ENCODE measurements at places on chromosomes 3 and 15.

DNA sequence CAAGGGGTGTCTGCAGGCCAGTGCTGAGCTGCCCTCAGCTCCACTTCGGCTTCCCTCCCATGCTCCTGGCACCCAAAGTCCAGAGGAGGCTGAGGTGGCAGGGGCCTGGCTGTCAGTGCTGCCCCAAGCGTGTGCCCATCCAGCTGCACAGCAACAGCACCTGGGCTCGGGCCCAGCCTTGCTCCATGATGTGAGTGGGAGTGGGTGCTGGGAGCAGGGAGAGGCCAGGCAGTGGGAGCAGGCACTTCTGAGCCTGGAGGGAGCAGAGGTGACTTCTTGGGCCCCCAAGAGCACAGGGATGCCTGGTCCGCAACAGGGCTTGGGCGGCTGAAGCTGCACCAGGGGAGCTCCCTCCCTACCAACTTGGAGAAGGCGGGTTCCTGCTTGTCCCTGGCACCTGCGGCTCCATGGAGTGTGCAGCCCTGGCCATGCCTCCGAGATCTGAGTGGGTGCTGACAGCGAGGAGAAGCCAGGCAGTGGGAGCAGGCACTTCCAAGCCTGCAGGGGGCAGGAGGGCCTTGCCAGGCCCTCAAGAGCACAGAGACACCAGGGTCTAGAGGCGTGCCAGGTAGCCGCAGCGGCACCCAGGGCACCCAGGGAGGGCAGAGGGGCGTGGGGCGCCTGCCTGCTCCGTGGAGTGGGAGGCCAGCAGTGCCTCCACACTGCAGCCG lies 366.7 kb upstream of the SGO1 start:
- no peak for DNase-seq

DNA sequence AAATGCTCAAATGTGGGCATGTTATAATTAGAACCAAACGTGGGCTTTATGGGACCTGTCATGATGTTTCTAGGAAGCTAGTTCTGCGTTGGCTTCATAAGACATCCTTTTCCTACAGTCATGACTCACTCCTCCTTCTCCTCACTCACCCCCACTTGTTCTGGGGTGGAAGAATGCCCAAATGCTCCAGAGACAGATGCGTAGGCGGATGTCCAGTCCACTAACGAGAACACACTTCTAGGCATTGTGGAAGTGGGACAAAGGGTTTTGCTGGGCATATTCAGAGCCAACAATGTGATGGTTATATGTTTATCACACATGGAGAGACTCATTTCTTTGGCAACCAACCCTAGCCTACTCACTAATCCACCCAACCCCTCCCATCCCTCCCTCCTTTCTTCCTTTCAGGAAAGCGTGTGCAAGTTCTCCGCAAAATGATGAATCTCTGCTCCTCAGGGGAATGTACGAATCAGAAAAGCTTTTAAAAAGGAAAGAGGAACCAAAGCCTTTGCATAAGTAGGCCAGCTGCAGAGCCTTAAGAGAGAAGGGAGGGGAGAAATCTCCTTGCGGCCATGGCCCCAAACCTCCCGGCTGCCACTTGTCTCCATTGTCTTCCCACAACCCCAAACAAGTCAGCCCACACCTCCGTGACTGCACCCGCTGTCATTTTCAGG lies 123.0 kb upstream of the SPRED1 start:
- DNase-seq = no peak

DNA sequence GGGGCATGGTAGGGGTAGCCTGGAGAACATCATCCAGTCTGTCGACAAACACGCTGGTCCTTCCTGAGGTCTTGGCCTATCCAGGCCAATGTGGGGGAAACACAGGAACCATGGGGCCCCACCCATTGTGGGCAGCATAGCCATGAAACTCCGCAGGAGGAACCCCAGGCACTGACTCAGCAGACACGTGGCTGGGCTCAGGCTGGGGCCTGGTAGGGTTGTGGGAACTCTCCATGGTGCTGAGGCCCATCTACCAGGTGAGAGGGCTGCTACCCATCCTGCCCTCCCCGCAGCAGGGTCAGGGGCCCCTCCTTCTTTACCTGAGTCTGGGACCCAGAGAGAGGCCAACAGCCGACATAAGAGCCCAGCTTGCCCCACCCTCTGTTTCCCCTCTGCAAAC lies 22.6 kb upstream of the CACNA2D2 start:
- DNase-seq = no peak

- no peak for DNase-seq
Measured at GRCh38 chr15:75366163-75366562, 2.2 kb downstream of the MAN2C1 start.

DNA sequence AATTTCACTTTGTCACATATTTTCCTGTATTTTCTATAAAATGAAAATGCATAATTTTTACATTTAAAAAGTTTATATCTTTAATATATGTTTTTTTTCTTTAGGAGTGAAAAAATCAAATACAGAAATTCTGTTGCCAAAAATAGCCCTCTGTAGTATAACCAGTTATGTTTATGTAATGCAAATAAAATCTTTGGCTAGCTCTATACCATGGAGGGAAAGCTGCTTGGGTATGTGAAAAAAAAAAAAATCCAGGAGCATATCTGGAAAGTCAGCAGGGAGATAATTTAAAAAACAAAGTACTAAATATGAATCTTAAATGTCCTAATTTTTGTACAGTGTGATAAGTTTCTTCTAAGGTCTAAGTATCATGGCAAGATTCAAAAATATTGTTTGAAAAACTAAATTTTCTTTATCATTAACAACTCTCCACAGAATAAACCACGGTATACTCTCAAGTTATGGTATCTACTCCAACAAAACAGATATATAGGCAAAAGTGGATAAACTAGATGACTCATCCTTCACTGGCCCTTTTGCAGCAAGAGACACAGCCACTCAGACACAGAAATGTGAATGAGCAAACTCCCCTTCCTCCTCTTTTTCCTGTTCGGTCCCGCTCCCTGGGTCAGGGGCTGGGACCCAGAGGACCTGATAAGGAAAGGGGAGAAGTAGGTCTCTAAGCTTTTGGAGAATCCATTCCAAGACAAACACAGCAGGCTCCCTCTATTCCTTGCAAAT lies 66.6 kb downstream of the PDZRN3 start:
- no peak for DNase-seq

GRCh38 chr3:180612364-180612763 lies 10.4 kb downstream of the TTC14 start:
- DNase-seq = no peak

DNA sequence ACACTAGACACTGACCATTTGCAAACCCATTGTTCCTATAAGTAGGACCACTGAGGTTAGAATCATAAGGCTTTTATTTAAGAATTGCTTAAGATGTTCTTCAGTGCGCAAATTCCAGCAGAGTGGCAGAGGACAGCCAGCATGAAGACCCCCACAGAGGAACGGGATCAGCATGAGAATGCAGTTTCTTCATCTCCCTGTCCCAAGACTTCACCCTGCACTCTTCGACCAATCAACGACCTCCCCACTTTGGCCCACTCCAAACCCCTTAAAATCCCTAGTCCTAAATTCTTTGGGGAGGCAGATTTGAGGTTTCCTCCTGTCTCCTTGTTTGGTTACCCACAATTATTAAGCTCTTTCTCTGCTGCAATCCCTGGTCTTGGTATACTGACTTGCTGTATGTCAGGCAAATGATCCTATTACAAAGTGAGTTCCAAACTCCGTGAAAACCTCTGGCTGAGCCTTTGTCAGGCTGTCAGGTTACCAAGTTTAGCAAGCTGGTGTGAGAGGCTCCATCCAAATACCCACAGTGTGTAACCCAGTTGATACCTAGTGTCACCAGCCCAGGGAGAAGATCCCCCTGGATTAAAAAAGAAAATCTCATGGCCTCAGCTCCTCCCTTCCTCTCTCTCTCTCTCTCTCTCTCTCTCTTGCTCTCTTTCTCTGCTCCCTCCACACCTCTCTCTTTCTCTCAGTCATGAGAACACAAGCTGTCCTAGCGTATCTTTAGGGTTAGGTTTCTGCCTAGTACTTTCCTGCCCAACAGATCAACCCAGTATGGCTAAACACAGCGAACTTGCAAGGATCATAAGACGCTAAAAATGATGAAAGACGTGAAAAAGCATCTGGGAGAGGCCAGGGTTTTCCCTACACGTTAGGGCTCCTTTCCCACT lies 15.8 kb upstream of the RBSN start:
- DNase-seq = no peak

DNA sequence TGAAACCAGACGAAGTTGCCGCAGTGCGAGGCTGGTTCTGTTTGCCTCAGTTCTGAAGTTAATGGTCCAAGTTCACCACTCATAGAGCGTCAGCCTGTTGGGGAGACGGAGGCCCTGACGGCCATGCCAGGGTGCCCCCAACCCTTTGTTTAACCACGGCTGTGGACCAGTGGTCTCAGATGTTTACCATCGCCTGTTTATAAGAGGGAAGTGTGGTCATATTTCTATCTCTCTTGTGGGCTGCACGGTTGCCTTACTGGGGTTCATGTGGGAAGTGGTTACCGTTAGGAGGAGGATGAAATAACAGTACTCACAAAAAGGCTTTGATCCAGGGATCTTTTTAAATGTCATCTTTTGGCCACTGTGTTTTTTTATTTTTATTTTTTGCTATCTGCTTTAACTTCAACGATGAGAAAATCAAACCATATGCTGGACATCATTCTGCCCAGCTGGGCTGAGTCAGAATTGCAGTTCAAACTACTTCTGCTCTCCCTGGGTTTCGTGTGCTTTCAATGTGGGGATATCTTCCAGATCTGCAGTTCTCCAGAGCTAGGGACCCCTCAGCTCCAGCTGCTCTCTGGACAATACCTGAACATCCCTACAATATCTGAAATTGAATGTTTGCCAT lies 17.8 kb downstream of the SMAD3 start:
- no peak for DNase-seq

DNA sequence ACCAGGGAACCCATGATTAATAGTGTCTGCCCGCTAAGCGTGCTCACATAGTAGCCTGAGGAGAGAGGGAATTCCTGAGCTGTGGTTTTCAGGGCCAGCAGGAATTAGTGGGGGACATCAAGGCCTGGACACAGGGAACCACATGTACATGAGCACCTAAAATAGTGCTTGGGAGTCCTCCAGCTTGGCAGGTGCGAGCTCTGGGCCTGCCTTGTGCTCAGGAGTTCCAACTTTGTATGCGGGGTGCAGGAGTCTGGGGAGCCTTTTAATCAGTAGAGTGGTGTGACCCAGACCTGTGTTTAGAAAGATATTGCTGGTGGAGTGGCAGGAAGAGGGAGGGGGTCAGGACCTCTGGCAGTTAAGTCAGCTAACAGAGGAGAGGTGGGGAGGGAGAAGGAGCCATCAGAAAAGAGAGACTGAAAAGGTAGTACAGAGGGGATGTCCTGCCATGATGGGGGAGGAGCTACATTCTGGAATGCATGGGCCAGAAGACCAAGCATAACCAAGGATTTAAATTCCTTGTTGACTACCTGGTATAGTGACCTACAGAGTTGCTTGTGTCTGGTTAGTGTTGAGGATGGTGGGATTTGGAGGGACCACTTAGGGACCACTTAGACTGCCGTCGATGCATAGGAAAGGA lies 1.9 kb downstream of the DAG1 start:
- no peak for DNase-seq

DNA sequence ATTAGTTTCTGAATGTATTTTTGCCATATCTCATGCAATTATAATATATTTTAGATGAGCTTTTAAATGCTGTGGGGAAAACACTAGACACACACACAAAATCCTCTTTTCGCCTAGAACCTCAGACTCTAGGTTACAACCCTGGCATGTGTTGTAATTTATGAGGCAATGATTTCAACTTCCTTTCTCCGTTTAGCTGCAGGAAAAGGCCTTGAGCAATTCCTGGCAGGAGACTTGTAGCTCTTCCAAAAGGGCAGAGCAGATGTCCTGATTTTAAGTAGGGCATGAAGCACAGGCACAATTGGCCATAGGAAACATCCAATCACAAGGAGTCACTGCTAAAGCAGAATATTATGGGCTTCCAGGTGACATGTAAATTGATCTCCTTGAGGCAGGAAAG lies 82.0 kb downstream of the GPR156 start:
- peak; percentile 81 for DNase-seq

- peak; percentile 26 for DNase-seq
Measured at GRCh38 chr3:139518926-139519842, 20.4 kb downstream of the RBP1 start.

DNA sequence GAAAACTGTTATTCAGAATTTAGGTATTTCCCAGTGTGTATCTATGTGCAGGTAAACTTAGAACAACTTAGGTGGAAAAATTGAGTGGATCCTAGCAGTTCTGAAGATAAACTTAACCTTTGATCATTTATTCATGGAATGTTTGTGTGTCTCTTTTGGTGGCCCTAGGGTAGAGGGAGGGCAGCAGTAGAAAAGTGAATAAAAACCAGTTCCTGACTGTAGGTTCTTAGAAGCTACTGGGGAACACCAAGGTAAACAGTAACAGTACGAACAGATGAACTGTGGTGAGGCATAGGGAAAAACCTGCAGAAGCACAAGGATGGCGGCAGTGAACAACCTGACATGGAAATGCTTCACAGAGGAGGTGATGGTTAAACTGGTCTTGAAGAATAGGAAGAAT lies 2.5 kb downstream of the SNRK start:
- DNase-seq = no peak

DNA sequence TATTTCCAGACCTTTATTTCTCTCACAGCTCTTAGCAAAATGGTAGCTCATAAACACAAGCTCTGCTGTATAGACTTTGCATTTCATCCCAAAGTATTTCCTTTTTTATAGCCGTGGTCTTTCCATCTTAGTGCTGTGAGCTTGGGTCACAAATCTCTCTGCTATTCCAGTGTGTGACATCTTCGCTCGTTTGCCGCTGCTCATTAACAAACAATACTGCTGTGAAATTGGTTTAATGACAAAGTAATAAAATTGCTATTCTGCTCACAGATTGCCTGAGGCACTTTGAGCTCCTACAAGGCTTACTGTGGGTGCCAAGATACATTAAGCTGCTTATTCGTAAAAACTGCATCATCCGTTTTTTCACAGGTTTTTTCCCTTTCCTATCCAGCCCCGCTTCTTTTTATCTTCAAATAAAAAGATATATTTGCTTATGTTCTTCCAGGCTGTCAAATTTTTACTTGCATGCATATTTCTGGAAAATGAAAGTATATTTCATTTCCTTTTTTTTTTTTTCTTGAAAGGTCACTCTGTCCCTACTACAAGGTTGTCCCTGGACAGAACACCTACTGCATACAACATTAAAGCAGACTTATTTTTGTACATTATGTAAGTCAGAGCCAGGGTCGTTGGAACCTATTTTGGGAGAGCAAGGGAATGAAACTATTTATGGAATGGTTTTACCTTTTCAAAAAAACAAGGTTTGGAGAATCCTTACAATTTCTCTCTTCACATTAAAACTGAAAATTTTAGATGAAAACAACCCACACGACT lies 174.5 kb downstream of the MEIS2 start:
- DNase-seq = no peak

GRCh38 chr3:22935040-22935439 lies 268.1 kb upstream of the UBE2E2 start:
- no peak for DNase-seq

DNA sequence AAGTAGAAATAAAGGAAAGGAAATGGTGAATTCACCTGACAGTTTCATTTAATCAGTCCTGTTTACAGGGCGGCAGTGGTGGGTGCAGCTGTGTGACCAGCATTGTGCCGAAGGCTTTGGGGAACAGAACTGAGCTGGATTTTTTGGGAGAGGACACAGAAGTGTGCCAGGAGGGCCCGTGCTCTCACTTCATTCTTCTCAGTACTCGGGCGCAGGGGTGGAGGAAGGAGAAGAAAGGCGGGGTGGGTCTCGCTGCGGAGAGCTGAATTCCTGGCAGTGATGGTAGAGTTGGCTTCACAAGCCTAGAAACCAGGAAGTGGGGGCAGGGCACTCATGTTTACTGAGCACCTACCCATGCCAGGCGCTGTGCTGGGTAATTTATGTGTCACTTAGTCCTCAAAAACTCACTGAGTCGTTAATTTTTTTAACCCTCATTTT lies 64.6 kb downstream of the CRTC3 start:
- DNase-seq = peak; percentile 87

GRCh38 chr15:66422347-66422746 lies 35.6 kb downstream of the MAP2K1 start:
- no peak for DNase-seq
